ENCODE measurements at places on chromosomes 3 and 15.

DNA sequence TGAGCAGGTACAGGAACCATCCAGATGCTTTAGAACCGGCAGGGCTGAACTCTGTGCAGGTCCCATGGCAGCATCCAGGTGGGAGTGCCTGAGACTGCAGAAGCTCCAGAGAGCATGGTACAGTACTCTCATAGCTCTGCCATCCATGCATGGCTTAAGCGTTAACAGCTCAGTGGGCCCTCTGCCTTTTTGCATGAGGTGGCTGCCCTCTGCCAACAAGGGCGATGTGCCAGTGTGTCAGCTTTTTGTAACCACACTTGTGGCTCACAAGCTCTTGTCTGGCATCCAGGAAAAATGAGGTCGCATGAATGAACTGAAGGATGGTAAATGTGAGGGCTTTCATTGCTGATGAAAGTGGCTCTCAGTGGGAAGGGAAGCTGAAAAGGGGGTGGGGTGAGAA is 950.1 kb downstream of the DIPK2A start:
- no peak for DNase-seq

GRCh38 chr15:49031804-49032203 is 14.4 kb downstream of the SECISBP2L start:
- no peak for DNase-seq

- DNase-seq, result no peak
Observed at GRCh38 chr15:58521293-58521991, 89.7 kb downstream of the LIPC start.

DNA sequence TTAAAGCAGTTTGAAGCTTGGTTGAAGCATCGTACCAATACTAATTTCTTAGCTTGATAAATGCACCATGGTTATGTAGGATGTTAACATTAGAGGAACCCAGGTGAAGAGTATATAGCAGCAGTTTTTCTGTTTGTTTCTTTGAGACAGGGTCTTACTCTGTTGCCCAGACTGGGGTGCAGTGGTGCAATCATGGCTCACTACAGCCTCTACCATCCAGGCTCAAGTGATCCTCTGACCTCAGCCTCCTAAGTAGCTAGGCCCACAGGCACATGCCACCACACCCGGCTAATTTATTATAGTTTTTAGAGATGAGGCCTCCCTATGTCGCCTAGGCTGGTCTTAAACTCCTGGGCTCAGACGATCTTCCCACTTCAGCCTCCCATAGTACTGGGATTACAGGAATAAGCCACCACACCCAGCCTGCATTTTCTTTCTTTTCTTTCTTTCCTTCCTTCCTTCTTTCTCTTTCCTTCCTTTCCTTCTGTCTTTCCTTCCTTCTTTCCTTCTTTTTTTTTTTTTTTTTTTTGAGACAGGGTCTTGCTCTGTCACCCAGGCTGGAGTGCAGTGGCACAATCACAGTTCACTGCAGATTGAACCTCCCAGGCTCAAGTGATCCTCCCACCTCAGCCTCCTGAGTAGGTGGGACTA is 6.1 kb downstream of the PEAK1 start:
- DNase-seq, result no peak

DNA sequence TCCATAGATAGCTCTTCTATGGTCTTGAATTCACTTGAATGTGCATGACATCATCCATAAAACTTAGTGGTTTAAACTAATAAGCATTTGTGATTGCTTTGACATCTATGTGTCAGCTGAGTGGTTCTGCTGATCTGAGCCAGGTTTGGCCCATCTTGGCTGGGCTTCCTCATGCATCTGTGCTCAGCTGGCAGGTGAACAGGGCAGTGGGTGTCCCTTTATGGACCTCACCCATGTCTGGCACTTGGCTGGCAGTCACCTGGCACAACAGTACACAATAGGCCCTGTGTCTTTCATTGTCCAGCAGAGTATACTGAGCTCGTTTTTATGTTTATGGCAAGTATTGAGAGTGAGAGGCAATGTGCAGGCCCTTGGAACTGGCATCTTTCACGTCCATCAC is 73.7 kb upstream of the CNTN6 start:
- DNase-seq, result no peak
